DMS153 (cell line): ENCODE measurements at places on chromosomes 6 and 20.
A peak's percentile ranks its signal among the peaks of the same experiment; 100 is the strongest.

DNA sequence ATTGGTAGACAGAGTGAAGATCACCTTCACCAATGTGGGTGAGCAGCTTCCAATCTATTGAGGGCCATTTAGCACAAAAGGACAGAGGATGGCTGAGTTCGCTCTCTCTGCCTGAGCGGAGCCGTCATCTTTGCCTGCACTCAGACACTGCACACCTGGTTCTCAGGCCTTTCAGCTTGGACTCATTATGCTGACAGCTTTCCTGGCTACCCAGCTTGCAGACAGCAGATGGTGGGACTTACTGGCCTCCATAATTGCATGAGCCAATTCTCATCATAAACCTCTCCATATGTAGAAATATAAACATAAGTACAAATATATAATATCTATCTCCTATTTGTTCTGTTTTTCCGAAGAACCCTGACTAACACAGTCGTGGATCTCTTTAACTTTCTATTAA lies 13.7 kb downstream of the TBXT start:
- DNase-seq = no peak

GRCh38 chr6:109301418-109301817 lies 80.8 kb downstream of the CD164 start:
- DNase-seq = no peak

DNA sequence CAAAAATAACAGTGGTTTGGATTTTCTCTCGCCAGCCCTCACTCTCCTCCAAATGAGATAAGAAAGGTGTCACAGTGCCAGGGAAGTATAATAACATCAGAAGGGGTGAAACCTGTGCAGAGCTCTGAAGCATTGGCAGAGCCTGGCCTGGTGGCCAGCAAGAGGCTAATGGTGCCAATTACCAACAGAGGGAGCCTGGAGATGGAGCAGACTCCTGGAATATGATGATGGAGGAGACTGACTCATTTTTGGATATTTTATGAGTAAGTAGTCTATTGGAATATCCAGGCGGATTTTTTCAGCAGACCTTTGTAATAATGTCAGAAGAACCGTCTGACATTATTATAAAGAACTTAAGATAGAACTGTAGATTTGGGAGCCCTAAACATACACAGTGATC lies 442.6 kb upstream of the MARCKS start:
- peak; percentile 42 for DNase-seq

DNA sequence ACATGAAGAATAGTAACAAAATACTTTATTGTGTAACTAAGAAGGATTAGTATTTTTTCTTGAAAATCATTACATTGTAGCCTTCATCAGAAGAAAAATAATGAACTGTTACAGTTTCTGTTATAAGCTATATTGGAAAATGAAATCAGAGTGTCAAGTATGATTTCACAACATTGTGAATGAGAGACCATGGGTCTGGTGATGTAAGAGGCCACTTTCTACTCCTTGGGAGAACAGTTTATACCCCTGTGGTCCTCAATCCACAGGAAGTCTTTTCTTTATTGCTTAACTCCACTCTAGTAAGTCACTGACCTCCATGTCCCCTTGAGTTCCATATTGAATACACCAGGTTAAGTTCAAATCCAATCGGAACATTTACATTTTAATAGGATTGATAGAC lies 218.7 kb upstream of the FERMT1 start:
- DNase-seq = no peak

DNA sequence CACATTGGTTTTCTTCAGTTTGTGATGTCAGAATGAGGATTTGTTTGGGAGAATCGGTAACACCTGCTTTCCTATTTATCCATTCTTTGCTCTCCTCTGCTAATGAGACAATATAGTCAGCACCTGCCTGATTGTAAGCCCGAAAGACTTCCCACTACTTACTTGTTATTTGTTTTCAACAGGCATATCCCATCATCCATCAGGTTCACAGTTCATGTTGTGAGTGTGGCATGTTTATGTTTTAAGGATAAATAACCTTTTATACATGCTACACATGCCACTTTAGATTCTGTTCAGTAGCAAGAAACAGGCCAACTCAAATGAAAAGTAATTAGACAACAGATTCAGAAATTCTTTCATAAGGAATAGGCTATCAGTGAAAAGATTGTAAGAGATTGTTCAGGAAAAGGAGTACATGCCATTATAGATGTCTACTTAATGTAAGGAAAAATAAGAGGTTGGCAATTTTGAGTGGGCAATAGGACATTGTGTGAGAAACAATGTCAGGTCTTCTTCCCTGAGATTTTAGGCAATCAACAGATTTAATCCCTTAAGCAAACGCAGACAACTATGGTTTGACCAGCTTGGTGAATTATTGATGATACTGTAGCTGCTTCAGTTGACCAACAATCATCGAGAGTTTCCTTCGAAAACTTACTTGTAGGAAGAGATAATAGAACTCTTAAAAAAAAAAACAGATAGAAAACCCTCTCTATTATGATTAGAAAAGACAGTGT lies 7.9 kb upstream of the GPRC6A start:
- no peak for DNase-seq
